Activated CD4-positive, alpha-beta T cell treated with anti-CD3 and anti-CD28 coated beads, Interleukin-10, Interleukin-2, amounts not matched to agents 100 ng/mL and 50 ng/mL, durations not matched to agents 16 hours and 8 hours (primary cell): ENCODE measurements at places on chromosomes 5 and 9.

DNA sequence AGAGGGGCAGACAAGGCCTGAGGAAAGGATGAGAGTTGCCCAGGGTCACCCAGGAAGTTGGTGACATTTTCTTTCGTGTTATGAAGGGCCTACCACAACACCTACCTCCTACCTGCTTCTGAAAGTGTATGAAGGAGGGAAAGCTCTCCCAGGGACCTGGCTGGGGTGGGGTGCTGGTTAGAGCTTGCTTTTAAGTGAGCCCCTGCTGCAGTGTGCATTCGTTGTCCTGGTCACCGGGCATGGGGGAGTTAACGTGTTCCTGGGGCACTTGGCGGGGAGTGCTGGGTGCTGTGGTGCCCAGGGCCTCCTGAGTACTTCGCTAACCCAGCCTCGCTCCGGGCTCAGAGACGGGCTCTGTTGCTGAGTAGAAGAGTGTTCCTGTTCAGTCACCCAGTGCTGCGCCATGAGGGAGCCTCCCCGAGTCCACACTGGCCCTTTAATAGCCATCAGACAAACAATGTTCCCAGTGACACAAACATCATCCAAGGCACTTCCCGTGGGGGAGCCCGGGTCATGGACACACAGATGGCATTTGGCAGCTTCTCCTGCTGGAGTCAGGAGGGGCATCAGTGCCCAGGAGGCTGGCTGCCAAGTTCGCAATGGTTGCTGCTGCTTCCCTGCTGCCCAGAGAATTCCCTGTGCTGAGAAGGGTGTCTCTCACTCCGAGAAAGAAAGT lies 85.7 kb downstream of the AMBP start:
- DNase-seq: no peak

GRCh38 chr9:122144836-122145591 lies 14.6 kb downstream of the NDUFA8 start:
- no peak for DNase-seq

DNA sequence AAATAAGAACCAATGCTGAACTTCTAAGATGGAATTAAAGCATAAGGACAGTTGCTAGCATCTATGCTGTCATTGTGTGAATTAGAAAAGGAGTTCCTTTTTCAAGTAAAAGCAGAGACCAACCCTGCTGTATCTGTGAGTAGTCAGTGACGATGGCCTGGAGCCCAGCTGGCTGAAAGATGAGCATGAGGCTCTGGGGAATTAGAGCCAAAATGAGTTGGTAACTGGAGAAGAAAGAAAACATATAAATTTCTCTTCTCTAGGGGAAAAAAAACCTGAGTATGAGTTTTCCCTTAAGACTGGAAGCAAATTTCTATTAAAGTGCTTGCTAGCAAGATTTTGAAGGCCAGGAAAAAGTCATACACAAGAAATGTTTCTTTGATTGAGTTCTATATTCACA lies 1.6 kb upstream of the SPZ1 start:
- no peak for DNase-seq

- DNase-seq: peak; percentile 63
Observed at GRCh38 chr5:95620030-95620869, at the start of gene GPR150. Gene GPR150 (plus strand): TSS chr5:95620087. CDS start chr5:95620276, 189 bp downstream.

GRCh38 chr5:35815089-35815936 lies 41.4 kb upstream of the IL7R start:
- peak; percentile 77 for DNase-seq

DNA sequence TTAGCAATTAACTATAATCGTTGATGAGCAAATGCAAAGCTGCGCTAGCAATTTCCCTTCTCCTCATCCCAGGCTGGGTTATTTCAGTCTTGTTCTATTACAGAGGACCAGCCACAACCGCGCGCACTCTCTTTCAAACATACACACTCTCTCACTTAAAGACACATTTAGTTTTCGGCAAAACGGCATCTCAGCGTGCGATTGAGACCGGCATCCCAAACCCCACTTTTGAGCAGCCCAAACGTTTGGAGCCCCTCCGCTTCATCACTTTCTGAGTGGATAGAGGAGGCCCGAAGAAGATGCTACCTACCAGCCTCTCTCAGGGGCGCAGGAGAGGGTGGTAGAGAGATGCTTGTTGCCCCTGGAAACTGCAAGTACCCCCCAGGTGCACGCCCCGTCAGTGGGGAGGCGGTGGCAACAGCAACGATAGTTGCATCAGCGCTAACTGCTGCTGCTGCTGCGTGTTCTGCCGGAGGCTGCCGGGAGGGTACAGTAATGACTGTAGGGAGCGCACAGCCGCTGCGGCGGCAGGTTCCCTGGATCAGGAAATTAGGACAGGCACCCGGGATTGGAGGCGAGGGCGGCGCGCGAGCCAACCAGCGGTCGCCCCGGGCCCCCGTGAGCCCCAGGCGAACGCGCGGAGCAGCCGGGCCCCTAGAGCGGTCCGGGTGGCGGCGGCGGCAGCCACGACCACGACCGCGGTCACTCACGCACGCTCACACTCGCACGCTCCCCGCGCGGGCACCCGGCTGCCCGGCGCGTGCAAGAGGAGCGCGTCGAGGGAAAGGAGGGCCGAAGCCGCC lies 467 bp upstream of the VLDLR start:
- peak; percentile 88 for DNase-seq

GRCh38 chr5:68994645-68995044 lies 99.2 kb upstream of the SLC30A5 start:
- peak; percentile 72 for DNase-seq

GRCh38 chr9:110746211-110746930 lies 77.8 kb downstream of the MUSK start:
- no peak for DNase-seq

DNA sequence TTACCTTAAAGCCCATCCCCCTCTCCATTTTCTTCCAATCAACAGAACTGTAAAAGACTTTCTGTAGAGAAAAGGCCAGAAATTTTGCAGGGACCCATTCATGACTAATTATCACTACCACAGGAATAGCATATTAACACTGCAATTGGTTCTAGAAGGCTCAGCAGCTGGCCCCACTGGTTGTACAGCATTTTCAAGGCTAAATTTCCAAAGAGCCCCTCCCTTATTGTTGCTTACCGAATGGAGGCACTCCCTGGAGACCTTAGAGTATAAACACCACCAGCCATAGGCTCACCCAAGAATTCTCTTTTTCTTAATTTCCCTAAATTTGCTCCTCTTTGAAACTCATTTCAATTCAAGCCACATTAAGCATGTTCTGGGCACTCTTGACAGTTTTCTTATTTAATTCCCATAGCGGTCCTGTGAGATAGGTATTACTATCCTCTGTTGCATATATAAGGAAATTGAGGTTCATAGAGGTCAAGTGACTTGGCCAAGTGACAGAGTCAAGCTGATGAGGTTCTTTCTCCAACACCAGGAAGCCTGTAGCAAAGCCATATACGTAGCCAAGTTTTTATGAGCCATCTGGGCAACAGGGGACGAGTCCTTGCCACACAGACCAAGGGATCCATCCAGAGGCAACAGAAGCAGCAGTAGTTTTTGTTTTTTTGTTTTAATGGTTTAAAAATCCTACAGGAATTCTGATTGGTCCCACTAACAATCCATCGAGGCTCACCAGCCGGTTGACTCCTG lies 83.9 kb upstream of the NR5A1 start:
- no peak for DNase-seq

- no peak for DNase-seq
Observed at GRCh38 chr9:132014218-132014805, 65.4 kb downstream of the MED27 start.

DNA sequence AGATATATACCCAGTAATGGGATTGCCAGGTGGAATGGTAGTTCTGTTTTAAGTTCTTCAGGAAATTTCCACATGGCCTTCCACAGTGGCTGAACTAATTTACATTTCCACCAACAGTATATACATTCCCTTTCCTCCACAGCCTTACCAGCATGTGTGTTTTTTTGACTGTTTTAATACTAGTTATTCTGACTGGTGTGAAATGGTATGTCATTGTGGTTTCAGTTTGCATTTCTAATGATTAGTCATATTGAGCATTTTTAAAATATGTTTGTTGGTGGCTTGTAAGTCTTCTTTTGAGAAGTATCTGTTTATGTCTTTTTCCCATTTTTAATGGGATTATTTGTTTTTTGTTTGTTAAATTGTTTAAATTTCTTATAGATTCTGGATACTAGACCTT lies 208.9 kb downstream of the CFAP90 start:
- no peak for DNase-seq

DNA sequence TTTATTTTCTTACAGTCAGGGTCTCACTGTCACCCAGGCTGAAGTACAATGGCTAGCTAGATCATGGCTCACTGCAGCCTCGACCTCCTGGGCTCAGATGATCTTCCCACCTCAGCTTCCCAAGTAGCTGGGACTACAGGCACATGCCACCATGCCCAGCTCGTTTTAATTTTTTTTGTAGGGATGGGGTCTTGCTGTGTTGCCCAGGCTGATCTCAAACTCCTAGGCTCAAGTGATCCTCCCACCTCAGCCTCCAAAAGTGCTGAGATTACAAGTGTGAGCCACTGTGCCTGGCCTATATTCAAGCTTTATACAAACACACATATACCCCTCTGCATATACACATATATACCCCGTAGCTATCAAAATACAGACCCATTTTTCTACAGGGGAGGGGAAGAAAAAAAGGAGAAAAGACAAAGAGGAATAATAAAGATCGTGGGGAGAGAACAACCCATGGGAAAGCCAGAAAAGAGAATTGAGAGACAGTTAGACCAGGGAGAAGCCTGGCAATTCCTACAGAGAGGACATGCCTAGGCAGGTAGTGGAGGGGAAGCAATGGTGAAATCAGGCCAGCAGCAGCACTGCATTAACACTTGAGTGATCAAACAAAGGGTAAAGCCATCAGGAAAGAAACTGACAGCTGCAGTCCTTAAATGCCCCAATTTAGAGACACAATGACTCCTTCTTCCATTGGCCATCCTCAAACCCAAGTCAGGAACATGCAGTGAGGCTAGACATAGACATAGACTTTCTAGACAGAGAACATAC lies 102.7 kb downstream of the EFNA5 start:
- no peak for DNase-seq

GRCh38 chr5:150318613-150319483 lies 16.1 kb upstream of the ARSI start:
- no peak for DNase-seq

GRCh38 chr5:124630767-124631704 lies 115.4 kb downstream of the ZNF608 start:
- DNase-seq: no peak

DNA sequence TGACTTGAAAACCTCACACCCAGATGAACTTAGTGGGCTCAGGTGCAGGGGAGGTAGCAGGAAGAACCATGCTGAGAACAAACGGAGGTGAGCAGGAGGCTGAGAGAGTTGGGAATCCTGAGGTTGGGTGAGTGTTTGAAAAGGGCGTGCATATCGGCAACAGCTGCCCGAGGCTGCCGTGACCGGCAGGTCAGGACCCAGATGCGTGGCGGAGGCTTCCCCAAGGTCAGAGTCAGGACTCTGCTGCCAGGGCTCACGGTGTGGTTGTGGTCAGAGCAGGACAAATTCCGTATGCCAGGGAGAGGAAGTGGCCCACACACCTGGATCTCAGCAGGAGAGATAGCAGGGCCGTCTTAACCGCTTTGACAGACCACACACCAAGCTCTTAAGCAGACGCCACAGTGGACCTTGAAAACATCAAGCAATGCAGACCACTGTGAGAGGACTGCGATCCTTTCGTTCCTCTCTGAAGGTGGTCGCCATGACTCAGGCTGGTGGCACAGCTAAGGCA lies 43.1 kb downstream of the ADAMTS16 start:
- DNase-seq: no peak

GRCh38 chr5:154784856-154785255 lies 29.7 kb downstream of the LARP1 start:
- no peak for DNase-seq

GRCh38 chr9:113682297-113682771 lies 193.8 kb upstream of the ZNF618 start:
- peak; percentile 52 for DNase-seq

GRCh38 chr5:149118463-149118862 lies 22.8 kb upstream of the ABLIM3 start:
- DNase-seq: no peak

DNA sequence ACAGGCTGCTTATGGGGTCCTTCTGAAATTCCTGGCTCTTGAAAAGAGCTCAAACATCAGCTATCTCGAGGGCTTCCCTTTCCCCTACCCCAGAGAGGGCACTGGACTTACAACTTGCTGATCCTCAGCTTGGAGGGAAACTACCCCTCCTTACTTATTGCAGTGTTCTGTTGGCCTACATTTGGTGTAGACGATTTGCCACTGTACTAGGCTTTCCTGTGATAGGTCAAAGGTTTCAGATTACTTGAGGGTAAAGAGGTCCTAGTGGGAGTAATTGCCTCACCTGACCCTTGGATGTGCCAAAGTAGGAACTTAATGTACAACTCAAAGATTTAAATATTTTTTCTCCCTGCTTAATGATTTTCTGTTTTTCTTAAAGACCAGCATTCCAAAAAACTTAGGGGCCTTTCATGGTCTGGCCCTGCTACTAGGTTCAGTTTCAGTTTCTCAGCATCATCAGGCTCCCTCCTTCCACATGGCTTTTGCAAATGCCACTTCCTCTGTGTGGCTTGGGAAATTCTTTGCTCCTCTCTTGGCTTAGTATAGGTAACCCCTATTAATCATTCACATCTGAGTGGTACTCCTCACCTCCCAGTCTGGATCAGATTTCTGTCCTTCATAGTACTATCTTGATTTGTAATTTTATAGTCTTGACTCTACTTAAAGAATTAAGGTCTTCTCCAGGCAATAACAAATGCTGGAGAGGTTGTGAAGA lies 32.4 kb downstream of the CYSTM1 start:
- no peak for DNase-seq

DNA sequence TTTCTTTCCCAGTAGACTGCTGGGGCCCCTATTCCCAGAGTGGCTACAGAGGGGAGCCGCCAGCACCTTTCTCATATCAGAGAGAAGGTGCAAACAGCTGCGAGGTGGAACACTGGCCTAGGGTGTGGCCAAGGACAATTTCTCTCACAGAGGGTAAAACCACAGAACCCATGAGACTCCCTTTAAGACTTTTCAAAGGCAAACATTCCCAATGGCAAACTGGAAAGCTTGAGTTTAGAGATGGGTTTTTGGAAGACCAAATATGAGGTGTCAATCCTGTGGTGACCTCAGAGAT lies 335.1 kb upstream of the PIK3R1 start:
- no peak for DNase-seq

DNA sequence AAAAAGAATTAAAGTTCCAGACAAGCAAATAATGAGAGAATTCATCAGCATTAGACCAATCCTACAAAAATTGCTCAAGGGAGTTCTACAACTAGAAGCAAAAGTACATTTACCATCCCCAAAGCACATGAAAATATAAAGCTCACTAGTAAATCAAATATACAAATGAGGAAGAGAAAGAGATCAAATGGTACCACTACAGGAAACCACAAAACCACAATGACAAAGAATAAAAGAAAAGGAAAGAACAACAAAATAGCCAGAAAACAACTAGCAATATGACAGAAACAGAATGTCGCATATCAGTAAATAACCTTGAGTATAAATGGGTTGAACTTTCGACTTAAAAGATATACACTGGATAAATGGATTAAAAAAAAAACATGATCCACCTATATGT lies 739.0 kb downstream of the DTWD2 start:
- peak; percentile 10 for DNase-seq

- no peak for DNase-seq
Observed at GRCh38 chr5:168693297-168693696, 114.1 kb upstream of the PANK3 start.

- DNase-seq: no peak
Observed at GRCh38 chr9:27297050-27297449, at the start of gene EQTN. Gene EQTN (minus strand): TSS chr9:27297150. CDS start chr9:27297055, 95 bp downstream.

GRCh38 chr9:83138422-83139135 lies 75.6 kb upstream of the RASEF start:
- DNase-seq: no peak
